ENCODE measurements at places on chromosomes 13 and 19.

DNA sequence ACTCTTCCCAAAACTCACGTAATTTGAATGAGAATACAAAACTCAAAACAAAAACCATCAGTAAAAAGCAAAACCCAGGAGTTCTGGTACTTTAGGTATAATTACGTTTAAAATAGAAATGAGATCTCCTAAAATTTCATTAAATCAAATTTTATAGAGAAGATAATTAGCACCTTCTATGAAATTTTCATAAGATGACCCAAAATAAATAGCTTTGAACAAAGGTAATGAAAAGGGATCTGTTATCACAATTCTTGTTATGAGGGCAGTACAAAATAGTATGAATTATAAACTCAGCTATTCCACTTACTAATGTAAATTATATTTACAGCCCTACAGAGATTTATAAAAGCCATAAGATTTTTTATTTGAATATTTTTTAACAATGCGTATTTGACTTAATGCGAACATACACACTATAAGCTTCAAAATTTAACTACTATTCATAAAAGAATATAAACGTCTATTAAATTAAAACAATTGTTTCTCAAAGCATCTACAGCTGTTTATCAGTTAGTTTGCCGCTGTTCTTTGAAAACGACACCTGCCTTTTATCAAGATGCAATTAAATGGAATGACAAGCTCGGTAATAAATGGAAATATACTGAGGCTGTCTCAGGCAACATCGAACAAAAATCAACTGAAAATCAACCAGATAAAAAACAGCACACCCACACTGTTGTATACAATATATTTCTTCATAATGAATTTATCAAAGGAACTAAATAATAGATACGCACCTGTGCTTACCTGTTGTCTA lies 63.8 kb downstream of the KCNRG start:
- DNase-seq, result no peak

DNA sequence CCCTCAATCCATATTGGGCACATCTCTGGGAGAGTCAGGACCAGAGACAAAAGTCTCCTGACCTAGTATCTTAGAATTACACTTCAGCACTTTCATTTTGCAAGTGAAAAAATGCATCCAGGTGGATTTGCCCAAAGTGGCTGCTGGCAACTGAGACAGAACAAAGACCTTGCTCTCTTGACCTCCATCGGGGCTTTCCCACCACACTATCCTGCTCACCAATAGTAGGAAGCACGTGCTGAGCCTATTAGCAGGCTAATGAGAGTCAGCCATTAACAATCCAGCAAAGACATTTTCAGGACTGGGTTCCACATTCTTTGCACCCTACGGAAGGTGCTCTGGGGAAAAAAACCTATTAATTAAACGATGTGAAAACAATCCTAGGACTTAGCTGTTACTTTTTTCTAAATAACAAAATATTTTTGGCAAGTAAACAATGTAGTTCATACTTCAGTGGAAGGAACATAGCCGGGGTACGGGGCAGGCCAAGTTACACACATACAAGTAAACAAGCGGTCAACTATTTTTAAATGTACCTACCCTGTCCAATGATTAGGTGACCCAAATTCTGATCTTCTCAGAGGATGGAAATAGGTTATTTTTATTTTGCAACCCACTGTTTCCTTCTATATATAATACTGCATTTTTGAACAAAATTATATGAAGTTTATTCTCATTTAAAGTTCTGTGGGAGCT lies 78.6 kb downstream of the CDADC1 start:
- DNase-seq, result no peak

DNA sequence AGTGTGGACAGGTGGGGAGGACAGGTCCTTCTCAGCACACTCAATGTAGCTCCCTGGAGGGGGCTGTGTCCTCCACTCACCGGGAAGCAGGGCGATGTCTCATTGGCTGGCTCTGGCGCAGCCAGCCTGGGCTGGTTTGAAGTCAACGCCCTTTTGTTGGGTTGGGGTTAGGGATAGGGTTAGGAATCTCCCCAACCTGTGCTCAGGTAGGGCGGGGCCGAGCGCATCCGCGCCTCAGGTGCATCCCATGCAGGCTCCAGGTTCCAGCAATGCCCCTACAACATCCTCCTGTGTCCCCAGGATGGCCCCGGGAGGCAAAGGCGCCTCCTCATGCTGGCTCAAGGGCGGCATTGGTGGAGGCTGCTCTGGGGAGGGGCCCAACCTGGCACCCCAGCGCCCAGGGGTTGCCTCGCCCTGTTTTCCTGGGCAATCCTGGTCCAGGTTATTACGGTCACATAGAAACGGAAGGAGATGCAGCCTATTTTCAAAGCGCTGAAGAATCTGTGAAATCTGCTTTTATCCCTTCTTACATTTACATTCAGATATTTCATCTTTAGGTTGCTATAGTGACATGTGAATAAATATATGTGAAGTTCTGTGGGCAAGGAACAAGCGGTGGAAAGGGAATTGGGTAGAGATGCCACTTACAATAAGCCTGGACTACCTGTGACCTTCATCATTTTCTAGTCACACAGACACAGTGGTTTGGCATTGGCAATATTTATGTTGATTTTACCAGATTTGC lies 74.3 kb downstream of the TM9SF2 start:
- DNase-seq, result no peak

GRCh38 chr13:74681891-74682290 lies 547.7 kb upstream of the KLF12 start:
- DNase-seq, result no peak

Measured in BE2C (cell line).